ENCODE measurements at places on chromosomes 7 and 10.

DNA sequence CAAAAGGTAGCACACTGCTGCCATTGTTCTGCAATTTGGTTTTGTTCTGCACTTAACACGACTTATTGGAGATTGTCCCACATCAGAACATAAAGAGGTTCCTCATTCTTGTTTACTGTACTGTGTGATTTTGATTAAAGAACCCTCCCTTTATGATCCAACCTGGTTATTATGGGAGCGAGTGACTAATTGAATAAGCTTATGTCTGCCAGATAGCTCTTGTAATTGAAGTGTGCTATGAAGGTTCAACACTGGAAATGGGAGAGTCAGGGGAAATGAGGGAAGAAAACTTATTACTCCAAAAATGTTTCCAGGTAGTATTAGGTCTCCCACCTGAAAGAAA, 33.9 kb downstream of the CASP7 start:
- DNase-seq = no peak

GRCh38 chr7:138228769-138229168, 152.5 kb downstream of the AKR1D1 start:
- no peak for DNase-seq

DNA sequence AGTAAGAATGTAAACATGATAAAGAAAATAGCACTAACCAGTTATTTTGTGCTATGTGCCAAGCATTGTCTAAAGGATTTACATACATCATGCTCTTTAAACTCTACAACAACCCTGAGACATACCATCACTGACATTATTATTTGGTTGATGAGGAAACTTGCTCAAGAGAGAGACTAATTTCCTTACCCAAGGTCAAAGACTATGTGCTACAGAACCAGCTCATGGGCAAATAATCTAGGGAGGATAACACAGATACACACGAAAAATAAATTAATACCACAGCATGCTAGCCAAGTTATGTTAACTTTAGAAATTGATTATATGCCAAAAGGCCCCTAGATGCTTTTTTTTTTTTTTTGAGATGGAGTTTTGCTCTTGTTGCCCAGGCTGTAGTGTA, 2.7 kb downstream of the ANKRD16 start:
- no peak for DNase-seq

DNA sequence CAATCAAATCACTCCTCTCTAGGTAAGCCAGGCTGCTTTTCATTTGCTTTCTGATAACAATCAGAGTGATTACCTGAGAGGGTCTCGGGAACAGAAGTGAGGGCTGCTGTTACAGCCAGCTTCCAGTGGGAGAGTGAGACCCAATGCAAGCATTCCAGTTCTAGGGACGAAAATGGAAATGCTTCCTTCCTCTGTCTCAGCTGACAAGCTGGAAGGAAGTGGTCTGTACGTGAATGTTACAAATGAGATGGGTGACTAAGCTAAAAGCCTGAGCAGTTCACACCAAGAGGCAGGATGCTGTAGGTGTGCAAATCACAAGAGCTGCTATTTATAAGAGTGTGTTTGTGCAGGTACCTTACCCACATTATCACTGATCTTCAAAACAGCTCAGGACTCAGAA, 772.4 kb downstream of the GRID1 start:
- DNase-seq = no peak

DNA sequence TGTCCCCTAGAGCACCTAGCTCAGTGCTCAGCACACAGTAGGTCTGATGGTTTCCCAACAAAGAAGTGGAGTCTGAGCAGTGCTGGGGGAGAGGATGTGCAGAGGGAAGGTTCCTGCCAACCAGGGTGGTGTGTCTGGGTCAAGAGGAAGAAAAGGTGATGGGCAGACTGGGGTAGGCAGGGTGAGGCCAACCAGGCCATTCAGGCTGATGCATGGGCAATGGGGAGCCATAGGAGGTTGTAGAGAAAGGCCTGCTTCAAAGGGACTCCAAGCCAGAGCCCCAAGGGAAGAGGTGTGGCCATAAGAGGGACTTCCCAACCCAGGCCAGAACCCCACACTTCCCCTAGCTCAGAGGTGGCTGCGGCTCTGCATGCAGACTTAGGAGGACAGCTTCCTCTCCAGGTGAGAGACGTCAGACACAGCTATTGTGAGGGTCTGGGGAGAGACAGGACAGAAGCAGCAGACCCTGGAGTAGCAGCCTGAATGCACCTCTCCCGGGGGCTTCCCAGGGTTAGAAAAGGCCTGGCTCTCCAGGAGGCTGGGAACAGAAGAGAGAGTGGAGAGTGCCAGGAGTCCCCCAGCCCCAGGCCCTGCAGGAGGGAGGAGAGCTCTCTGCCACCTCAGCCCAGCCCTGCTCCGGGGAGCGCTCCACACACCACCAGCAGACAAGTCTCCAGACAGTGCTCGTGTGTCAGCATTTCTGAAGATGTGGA, 87.4 kb upstream of the ZMIZ1 start:
- peak; percentile 15 for DNase-seq

DNA sequence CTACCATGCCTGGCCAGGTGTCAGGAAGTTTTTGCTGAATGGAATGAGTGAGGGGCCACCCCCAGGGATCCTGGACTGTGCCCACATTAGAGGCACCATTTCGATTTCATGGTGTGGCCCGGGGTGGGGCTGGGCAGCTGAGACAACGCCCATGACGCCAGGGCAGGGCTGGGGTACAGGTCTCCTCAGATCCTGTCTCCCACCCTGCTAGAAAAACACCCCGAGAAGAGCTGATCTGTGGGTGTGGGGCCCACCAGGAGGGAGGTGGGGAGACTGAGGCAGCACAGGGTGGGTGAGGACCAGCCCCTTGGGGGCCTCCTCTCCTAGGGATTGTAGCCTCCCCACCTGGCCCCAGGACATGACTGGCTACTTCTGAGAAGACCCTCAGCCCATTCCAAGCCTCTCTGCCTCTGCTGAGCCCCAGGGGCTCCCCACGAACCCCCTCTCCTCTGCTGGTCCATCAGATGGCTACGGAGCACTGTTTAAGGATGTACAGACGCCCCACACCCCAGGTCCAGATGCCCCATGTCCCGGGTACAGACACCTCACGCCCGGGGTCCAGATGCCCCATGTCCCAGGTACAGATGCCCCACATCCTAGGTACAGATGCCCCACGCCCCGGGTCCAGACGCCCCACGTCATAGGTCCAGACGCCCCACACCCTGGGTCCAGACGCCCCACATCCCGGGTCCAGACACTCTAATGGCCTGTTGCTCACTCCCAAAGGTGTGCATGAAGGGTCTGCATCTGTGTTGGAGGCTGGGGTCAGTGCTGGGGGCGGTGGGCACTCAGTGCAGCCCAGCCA, 99.4 kb downstream of the MICALL2 start:
- no peak for DNase-seq

- DNase-seq = no peak
Observed at GRCh38 chr10:59762505-59762904, 9.2 kb upstream of the MRLN start.

GRCh38 chr7:144709066-144709465, 126.8 kb downstream of the TPK1 start:
- no peak for DNase-seq

DNA sequence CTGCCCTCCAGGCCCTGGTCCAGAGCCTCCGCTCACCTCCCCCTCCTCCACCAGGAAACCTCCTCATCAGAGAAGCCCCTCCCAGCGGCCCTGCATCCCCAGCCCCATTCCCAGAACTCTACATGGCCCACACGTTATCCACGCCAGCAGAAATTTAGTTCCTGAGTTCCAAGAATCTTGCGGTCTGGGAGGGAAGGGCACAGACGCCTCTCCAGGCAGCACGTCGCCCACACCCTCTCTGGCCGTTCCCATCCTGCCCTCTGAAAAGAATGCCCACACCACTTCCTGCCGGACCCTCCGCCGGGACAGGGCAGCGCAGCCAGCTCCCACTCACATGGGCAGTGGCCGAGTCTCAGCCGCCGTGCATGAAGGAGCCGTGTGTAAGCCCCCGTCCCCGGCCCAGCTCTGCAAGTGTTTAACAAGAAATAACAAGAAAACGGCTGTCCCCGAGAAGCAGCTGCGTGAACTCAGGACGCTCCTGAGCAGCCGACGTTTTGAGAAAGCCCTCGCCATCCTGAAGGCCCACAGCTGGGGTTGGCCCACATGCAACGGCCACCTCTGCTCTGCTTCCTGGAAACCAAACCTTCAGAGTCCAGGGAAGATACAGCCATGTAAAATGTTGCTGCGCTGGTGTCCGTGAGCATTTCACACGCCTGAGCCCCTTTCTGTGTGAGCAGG, 17.4 kb downstream of the ADGRA1 start:
- no peak for DNase-seq

DNA sequence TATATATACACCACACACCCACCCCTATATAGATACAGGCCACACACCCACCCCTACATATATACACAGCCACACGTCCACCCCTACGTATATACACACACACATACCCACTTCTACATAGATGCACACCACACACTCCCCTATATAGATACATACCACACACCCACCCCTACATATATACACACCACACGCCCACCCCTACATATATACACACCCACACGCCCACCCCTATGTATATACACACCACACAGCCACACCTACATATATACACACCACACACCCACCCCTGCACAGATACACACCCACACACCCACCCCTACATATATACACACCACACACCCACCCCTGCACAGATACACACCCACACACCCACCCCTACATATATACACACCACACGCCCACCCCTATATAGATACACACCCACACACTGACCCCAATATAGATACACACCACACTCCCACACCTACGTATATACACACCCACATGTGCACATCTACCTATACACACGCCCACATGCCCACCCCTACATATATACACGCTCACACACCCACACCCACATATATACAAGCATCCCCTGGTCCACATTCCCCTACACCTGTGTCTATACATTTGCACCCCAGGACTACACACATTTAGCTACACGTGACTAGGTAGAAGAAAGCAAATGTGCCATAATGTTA, 52.1 kb upstream of the UBE3C start:
- DNase-seq = no peak

DNA sequence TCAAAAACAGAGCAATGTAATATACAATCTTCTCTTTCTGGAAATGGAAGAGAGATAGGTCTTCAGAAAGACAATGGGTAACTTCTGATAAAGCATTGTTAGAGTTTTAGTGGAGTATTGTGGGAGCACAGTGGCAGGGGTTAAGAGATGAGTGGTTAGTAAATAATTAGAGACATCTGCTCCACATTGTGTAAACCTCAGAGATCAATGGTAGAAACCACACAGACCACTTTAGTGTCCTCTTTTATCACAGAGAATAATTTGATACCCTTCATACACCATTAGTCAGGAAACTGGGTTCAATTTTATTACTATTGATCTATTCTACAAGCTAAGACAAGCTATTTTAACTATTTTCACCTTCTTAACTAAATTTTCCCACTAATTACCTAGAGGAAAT, 35.9 kb upstream of the MAGI2 start:
- DNase-seq = no peak

- no peak for DNase-seq
Observed at GRCh38 chr7:115654384-115655214, 376.0 kb downstream of the TFEC start.

GRCh38 chr7:73921623-73922528, 60.9 kb downstream of the TMEM270 start:
- DNase-seq = no peak

GRCh38 chr7:2173189-2173827, 59.4 kb downstream of the MAD1L1 start:
- no peak for DNase-seq

- peak; percentile 51 for DNase-seq
Observed at GRCh38 chr10:101397140-101397539, 43.2 kb downstream of the BTRC start.

DNA sequence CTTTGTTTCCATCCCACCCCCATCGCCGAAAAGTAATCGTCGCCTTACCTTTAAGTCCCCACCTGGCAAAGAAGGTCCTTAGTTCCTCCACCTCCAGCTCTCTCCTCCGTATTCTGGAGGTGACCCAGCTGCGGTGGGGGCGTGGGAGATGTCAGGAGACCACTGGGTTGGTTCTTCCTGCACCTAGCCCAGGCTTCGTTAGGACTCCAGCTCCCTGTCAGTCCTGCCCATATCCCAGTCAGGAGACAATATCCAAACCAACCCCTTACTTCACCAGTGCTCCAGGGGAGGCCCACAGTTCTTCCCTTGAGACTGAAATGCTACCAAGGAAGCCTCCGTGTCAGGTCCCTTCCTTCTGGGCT, 693 bp downstream of the ADIRF start:
- no peak for DNase-seq

GRCh38 chr10:89808842-89809241, 107.5 kb downstream of the KIF20B start:
- DNase-seq = no peak

- DNase-seq = no peak
Observed at GRCh38 chr10:53898532-53898931, 902.5 kb downstream of the PCDH15 start.

GRCh38 chr10:75682649-75683557, 251.5 kb downstream of the LRMDA start:
- no peak for DNase-seq

- DNase-seq = no peak
Observed at GRCh38 chr7:80591654-80592053, 46.8 kb upstream of the CD36 start.

DNA sequence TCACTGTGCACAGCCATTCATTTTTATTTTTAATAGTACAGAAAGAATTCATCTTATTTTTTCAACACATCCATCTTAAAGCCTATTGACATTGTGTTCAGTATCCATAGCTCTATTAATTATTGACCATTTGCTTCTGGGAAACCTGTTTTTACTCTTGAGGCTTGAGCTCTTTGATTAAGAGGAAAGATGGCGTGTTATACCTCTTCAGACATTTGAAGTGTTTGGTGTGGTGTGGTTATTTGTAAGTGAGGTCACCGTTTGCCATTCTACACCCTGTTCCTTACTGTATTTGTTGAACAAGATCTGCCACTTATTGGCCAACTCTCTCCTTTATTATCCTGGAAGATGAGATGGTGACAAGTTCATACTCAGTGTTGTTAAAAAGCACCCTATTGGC, 18.4 kb downstream of the C7orf57 start:
- DNase-seq = no peak

DNA sequence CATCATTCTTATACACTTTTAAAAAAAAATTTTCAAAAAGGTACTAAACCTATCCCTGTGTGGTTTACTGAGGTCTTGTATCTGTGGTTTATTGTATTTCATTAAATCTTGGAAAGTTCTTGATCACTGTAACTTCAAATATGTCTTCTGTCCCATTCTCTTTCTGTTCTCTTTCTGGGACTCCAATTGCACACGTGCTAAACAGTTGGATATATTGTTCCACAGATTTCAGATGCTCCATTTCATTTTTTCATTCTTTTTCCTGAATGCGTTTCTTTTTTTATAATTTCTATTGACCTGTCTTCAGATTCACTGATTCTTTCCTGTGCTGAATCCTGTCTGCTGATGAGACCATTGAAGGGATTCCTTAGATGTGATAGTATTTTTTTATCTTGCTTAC, 4.6 kb upstream of the KLF6 start:
- DNase-seq = no peak

Data from CD4-positive, alpha-beta T cell treated with Interleukin-6 at 100 ng/mL for 8 hours (primary cell).